KBM-7 (cell line): ENCODE measurements at places on chromosomes 13 and 19.

DNA sequence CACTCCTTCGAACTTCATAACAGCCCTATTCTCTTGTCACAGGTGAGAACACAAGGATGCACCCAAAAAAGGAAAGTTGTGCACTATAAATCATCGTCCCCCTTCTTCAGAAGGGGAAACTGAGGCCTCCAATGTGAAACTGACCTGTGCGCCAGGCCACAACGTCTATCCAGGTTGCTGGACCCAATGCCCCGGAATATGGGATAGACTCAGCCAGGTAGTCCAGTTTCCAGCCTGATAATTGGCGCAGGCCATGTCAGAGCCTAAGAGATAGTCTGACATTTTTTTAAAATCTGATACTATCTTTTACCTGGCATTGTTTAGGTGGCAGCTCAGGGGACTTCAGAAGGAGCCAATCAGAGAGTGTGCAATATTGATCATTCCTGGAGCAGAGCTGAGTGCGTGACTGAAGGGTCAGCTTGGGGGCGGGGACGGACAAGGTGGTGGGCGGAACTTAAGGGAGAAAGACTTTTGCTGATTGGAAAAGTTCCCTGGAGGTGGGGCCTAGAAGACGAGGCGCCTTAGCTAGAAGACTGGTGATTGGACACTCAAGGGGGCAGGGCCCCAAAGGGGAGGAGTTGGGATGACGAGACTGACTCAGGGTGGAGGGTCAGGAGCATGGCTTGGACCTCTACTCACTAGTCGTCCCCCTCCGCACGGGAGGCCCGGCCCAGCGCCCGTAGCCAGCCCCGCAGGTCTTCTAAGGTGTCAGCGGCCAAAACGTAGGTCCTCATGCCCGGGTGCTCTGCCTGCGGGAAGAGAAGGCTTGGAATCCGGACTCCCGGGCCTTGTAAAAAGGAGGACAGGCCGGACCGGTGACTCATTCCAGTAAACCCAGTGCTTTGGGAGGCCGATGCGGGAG is 8.5 kb downstream of the PLEKHA4 start:
- no peak for DNase-seq

DNA sequence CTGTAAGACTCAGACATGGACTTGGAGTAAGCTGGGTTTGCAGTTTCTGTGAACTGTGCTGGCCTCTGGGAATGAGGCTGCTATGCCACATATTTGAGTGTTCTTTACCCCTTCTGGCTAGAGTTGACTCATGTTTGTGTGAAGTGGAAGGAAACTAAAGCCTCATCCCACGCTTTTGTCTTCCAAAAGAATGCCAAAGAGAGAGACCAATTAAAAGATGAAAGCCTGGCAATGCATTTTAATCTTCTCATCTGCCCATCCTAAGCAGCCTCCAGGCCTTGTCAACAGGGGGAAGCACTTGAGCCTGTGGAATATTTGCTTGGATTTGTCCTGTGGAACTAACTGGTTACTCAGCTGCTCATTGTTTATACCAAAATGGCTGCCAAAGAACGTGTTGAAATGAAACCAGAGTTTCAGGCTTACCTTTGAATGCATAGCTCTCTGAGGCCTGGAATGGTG is 49.1 kb downstream of the LMO7 start:
- DNase-seq, result no peak

GRCh38 chr13:51249770-51250741 is 27.9 kb downstream of the FAM124A start:
- DNase-seq, result no peak

- no peak for DNase-seq
Measured at GRCh38 chr13:102617697-102618350, 21.0 kb downstream of the TPP2 start.

- no peak for DNase-seq
Measured at GRCh38 chr19:873084-873483, 13.6 kb downstream of the CFD start.

- DNase-seq, result no peak
Measured at GRCh38 chr13:114047358-114047881, 73.5 kb upstream of the C13orf46 start.

DNA sequence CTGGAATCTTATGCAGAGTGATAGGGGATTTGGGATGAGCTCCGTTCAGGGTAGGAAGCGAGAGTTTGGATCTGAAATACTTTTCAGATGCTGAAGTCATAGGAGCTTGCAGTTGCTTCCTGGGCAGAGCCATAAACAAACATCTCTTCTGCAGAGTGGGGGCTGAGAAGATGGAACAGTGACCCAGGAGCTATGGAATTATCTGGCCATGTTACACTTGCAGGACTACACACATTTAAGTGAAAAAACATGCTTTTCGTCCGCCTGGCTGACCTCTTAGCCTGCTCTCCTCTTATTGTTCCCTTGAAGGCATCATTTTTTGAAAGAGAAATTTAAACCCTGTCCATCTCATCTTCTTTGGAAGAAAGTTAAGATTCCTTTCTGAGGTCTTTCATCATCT is 40.7 kb downstream of the PSG11 start:
- no peak for DNase-seq

GRCh38 chr19:46866407-46867136 is 5.8 kb downstream of the ARHGAP35 start:
- DNase-seq, result no peak

DNA sequence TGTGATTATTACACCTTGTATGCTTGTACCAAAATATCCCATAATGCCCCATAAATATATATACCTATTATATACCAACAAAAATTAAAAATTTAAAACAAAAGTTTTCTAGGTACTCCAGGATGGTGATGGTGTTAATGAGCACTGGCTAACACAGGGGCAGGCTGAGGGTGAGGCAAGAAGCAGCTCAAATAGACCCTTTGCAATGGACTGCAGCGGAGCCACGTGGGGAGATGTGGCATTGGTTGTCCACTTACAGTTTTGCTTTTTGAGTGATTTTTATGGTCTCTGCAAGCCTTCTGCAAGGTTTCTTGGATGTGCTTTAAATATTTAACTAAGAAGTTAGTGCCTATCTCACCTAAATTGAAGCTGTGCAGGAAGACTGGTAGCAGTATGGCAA is 132.9 kb downstream of the RAP2A start:
- no peak for DNase-seq

- DNase-seq, result no peak
Measured at GRCh38 chr13:20997301-20998161, 63.9 kb downstream of the LATS2 start.

- DNase-seq, result no peak
Measured at GRCh38 chr13:27038323-27038722, 133.3 kb downstream of the USP12 start.

DNA sequence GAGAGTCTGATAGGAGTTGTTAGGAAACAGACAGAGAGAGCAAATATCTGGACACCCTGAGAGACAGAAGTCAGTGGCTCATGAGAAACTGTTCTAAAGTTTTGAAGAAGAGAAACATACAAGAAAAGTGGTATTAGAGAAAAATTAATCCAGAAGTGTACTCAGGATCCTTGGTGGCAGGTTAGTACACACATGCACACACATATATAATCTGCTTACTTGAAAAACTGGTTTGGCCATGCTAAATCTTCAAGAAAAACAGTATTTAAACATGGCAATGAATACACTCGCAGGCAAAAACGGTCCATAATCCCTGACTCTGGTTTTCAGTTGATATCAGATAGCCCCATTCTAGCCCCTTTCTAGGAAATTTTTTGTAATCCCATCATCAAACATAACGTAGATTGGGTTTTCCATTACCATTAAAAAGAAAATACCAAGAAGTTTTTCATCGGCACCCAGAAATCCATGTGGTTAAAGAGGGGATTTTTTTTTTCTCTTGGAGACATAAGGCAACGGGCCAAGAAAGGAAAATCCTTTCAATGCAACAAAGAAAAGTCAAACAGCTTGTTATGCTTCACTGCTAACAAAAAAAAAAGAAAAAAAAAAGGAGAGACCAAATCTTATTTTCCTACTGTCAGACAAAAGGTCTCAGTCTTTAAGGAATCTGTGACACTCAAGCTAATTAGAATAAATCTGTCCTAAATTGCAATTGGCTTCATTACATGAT is 178.0 kb upstream of the MIR17HG start:
- DNase-seq, result no peak

DNA sequence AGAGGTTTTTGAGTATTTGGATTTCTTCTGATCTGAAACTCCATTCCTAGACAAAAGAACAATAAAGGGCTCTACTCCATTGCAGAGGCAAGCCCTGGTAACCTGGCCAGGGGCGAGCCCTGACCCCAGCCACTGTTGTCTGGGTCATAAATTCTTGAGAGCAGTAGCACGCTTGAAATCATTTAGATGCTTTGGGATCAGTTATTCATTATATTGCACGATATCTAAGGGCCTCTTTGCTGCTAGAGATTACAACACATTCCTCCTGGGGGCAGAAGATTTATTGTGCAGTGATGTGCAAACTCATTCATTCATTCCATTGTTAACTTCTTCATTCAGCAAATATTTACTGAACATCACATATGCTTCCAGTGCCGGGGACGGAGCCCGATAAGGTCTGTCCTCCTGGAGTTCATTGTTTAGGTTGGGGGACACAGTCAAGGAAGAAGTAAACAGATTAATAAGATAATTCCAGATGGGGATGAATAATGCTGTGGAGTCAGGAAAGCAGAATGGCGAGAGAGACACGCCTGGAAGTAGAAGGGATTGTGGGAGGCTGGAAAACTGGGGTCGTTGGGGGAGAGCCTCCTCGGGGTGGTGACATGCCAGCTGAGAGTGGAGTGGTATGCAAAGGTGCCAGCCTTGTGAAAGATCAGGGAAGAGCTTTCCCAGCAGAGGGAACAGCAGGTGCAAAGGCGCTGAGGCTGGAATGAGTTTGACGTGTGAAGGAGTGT is 34.9 kb downstream of the SIPA1L3 start:
- DNase-seq, result no peak

- no peak for DNase-seq
Measured at GRCh38 chr13:56015919-56016318, 1124.8 kb upstream of the PRR20A start.

GRCh38 chr13:33838647-33839046 is 20.7 kb downstream of the RFC3 start:
- DNase-seq, result no peak

- DNase-seq, result no peak
Measured at GRCh38 chr13:24052547-24053518, 107.7 kb upstream of the SPATA13 start.

DNA sequence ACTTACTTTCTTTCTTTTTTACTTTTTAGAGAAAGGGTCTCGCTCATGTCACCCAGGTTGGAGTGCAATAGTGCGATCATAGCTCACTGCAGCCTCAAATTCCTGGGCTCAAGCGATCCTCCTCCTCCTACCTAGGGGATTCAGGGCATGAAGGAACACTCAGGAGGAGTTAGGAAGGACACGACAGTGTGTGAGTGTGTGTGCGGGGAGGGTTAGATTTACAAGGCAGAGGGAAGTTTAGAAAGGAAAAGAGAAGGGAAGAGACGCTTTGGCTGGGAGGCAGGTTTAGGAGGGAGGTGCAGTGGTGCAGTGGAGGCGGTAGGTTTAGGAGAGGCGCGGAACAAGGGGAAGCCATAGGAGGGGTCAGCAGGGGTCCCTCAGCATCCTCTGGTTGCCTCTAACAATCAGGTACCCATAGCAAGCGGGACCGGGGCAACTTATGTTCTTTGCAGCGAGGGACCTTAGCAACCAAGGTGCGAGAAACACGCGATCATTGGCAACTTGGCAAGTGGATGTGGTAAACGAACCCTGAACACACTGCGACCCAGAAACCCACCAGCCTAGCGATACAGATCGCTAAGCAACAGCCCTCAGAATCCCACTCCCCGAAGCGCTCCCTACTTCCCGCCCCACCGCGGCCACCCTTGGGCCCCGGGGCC is 501 bp downstream of the SIRT2 start:
- peak; percentile 25 for DNase-seq

GRCh38 chr13:36917311-36917710 is 2.7 kb downstream of the SMAD9 start:
- DNase-seq, result no peak

GRCh38 chr13:28623782-28624706 is 34.9 kb upstream of the POMP start:
- DNase-seq, result peak; percentile 31

GRCh38 chr13:20349564-20350381 is 117.7 kb upstream of the GJB6 start:
- DNase-seq, result no peak

GRCh38 chr13:114248011-114248410 is 13.3 kb downstream of the CDC16 start:
- DNase-seq, result no peak

DNA sequence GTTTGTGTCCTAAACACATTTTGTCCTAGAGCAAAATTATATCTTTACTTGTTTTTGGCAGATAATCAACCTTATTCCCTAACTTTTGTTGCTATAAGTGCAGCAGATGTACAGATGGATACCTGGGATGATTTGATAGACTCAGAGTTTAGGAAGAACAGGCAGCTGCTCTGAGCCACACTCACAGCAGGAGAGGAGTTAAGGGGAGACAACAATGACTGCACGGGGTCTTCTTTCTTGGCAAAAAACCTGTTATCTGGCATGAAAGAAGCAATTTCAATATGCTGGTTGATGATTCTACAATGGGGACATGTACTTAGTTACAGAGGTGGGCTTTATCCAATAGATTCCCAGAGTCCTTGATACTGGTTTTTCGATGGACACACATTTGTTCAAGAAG is 258.9 kb upstream of the PCDH9 start:
- no peak for DNase-seq

GRCh38 chr13:41332829-41333228 is 21.8 kb downstream of the NAA16 start:
- no peak for DNase-seq

GRCh38 chr19:31326329-31327028 is 22.8 kb downstream of the TSHZ3 start:
- DNase-seq, result no peak

DNA sequence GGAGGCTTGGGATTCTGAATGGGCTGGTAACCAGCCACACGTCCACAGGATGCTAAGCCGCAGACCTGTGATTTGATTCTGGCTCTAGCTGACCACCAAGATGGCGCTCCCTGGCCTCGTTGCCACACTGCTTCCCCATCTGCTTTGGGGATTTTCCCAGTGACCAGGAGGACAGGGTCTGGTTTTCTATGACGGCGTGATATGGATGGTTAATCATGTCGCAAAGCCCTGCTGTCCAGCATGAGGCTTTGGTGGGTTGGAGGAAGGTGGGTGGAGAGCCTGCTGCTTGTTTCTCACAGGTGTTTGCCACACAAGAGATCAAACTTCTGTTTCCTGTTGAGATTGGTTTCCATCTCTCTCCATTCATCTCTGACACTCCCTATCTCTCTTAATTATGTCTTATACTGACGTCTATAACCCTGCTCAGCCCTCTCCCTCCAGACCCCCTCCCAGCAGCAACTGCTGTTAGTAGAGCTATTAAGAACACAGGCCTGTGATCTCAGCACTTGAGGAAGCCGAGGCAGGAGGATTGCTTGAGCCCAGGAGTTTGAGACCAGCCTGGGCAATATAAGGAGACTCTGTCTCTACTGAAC is 102.7 kb downstream of the SIPA1L3 start:
- DNase-seq, result no peak
